Lung microvascular endothelial cell (primary cell): ENCODE measurements at places on chromosomes 6 and 20. TPM values are rescaled to one million over a fixed set of nuclear protein-coding genes. Genes with fewer than 3 reads are reported as not detected.

GRCh38 chr6:159982731-159983506, 14.0 kb downstream of the IGF2R start:
- DNase-seq: peak; percentile 29

- no peak for DNase-seq
Observed at GRCh38 chr6:20948556-20948955, 414.3 kb downstream of the CDKAL1 start.

- no peak for DNase-seq
Observed at GRCh38 chr6:50236164-50236563, 186.4 kb upstream of the DEFB112 start.

The COL9A3 gene
- total RNA-seq: 0.44 and 0.99 TPM in 2 replicates

- no peak for DNase-seq
Observed at GRCh38 chr6:40719671-40720374, 132.7 kb upstream of the LRFN2 start.

The APOM gene
- 0.22 and 0.40 TPM in 2 replicates for total RNA-seq

DNA sequence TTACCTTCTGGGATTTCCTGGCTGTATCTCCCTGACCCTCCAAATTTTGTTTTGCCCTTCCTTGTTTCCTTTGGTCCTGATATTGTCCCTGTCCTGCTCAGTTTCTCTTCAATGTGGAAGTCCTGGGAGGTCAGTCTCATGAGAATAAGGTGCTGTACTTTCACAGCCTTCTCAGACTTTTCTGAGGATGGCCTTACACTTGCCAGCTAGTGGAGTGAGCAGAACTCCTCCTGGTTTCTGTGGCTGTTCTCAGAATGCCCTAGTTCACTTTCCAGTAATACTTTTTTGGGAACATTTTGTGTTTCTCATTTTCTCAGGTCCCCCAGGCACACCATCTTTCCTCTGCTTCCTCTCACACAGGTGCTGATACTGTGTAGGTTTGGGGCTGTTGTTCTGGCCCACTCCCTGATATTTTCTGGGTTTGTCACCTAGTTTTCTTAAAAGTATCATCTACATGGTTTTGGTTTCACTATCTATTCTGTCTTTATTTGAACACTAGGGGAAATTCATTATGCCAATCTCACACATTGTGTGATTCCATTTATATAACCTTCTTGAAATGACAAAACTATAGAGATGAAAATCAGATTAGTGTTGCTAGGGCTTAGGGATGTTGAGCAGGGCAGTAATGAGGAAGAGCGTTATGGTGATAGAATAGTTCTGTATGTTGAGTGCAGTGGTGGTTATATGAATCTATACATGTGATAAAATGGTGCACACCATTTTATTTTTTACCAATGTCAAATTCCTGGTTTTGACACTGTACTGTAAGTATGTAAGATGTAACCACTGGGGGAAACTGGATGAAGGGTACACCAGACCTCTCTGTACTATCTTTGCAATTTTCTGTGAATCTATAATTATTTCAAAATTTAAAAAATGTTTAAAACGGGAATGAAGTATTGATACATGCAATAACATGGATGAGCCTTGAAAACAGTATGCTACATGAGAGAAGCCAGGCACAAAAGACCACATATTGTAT, 27.2 kb upstream of the BRPF3 start:
- no peak for DNase-seq

DNA sequence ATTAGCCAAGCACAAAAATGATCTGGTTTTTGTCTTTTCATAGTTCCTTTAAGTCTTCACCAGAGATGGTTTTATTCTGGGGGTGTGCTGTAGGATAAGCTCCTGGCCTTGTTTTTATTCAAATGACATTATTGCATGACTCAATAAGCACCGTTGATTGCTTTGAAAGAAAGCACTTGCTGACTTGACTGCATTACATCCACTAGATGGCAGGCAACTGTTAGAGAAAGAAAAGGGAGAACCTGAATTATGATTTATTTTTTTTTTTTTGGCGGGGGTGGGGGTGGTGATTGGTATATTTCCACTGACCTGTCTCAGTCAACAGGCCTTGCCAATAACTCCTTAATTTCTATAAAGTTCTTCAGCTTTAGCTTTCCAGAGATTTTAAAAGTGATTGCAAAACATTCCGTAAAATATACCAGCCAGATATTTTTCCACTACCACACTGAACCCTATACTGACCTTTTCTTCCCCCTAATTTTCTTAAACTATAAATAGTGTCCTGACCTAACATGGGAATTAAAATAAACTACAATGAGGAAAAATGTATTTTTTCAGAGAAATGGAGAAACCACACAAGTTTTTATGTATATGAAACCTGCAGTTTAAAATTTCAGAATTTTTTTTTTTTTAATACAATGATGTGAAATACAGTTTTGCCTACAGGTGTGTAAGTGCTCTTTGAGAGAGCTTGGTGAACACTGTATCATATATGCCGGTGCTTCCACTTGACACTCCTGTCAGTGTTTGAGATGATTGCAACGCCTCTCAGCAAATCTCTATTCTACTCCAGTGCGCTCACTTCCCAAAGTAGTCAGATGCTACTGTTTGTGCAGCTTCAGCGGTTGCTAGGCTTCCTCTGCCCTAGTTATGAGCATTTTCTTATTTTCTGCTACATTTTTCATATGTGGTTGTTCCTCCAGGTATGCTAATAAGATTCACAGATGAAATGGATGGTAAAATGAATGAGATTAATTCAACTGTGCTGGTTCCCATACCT, 274.3 kb downstream of the CD109 start:
- peak; percentile 77 for DNase-seq

- peak; percentile 66 for DNase-seq
Observed at GRCh38 chr20:17612287-17612991, 42.6 kb downstream of the DSTN start.

GRCh38 chr6:41878961-41879405, 16.2 kb downstream of the USP49 start:
- no peak for DNase-seq

GRCh38 chr6:165487950-165488349, 175.1 kb downstream of the PDE10A start:
- DNase-seq: no peak

DNA sequence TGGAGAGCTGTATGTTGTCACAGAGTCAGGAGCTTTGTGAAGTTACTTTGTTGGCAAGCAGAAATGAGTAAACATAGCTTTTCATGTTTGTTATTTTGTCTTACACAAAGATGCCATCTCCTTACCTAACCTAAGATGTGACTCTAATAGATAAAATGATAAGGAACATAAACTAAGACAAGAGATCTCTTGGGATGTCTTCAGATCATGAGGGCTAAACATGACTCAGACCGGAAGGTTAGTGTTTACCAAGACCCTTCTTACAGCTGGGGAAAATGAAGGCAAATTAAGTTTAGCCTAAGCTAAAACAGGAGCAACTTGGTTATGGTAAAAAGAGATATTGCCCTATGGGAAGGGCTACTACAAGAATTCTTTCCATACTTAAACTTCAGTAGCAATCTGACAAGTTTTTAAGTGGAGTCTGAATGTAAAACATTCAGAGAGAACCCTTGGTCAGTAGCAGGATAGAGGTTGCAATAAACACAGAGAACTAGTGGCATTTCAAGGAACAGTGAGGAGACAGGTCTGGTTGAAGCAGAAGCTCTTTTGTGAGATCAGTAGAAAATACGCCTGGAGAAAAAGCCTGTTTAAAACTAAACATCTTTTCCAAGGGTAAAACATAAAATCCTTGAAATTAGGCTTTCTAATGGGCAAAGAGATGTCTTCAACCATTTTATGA, 29.9 kb downstream of the SGK1 start:
- no peak for DNase-seq

- DNase-seq: no peak
Observed at GRCh38 chr6:79684876-79685275, 53.7 kb downstream of the SH3BGRL2 start.

The FBXO30 gene
- 8.3 and 9.9 TPM in 2 replicates for total RNA-seq

GRCh38 chr6:36730424-36731380, 33.1 kb downstream of the RAB44 start:
- no peak for DNase-seq

DNA sequence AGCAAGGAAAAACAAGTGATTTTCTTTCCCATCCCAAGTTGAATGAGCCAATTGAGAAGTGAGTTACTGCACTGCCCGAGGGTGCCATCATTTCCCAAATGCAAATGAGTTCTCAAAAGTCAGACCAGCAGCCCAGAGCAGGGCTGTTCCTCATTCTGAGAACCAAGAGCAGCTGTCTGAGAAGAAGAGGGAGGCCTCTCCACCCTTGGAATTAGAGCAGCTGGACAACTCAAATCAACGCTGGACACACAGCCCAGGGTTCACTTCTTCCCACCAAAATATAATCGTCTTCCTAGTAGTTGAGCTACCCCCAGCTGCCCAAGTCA, 4.6 kb upstream of the PREX1 start:
- DNase-seq: no peak

DNA sequence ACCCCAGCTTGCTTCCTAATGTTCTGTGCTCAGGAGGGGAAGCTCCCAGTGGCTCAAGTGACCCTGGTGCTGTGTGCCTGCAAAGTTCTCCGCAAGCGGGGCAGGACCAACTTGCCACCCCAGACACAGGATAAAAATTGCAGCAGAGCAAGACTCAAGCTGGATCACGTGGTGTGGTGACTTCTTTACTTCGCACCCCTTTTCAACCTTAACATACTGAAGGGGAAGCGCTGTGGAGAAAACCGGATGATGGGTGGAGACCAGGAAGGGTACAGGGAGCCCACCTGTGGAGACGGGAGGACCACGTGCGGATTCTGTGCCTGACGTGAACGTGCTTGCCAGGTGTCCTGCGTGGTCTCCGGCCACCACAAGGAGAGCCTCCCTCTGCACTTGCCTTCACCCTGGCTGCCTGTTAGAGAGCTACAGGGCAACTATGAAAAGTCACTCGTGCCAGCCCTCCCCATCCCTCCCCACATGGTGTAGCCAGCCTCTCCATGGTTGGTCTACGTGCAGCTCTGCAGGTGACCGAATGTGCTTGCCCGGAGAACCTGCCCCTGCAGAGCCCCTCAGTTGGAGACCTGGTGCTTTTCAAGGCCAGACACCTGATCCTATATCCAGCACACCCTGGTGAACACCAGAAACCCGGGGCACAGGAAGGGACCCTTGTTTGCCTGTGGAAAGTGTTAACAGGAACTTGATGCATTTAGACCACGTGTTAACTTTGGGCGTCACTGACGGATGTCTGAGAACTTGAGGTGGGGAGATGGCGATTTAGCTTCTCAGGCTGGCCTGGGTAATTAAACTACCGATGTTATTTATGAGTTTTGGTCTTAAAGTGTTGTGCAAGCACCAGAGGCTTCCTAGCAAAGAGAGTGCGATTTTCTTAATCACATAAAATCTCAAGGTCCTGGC, 23.9 kb upstream of the DACT2 start:
- no peak for DNase-seq

The CGAS gene
- total RNA-seq: 0.60 and 1.5 TPM in 2 replicates

DNA sequence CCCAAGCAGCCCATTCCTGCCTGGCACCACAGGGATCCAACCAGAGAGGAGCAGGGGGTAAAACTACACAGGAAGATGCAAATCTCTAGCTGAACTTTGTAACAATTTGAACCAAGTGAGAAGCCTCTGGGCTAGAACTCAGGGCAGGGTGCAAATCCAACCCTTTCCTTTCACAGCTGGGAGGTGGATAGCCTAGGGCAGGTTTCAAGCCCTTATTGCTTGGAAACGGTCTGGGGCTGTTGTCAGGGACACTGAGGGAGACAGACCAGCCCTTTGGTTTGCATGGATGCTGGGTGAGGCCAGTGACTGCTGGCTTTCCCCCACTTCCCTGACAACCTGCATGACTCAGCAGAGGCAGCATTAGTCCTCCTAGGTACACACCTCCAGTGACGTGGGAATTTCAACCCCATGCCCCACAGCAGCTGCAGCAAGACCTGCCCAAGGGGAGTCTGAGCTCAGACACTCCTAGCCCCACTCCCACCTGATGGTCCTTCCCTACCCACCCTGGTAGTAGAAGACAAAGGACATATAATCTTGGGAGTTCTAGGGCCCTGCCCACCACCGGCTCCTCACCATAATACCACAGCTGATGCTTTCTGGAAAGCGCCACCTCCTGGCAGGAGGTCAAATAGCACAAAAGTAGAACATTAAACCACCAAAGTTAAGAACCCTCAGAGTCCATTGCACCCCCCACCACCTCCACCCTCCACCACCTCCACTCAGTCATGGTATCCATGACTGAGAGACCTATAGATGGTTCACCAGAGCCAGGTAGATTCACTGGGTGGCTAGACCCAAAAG, 797.7 kb upstream of the MAN1A1 start:
- no peak for DNase-seq

- DNase-seq: peak; percentile 74
Observed at GRCh38 chr6:16683641-16684194, 77.5 kb downstream of the ATXN1 start.

- DNase-seq: no peak
Observed at GRCh38 chr6:92460133-92460532, 959.2 kb downstream of the EPHA7 start.

- DNase-seq: no peak
Observed at GRCh38 chr6:139482287-139482686, 107.8 kb upstream of the CITED2 start.

- DNase-seq: no peak
Observed at GRCh38 chr20:45975686-45976085, 3.7 kb upstream of the ZNF335 start.

DNA sequence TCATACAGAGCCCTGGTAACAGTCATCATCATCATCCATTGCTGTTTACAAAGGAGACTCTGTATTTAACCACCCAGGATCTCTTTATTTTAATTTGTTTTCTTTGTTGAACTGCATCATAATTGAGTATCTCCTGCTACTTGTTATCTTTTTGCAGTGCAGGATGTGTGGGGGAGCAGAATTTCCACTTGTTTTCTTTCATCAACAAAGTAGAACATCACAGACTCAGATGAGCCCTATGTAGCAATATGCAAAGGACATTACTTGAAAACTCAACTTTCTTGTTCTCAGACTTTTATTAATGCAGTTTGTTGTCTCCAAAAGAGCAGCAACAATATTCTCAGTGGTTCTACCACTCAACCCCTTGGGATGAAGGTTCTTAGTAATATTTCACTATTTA, 38.7 kb upstream of the IPCEF1 start:
- DNase-seq: peak; percentile 26

The SAMD5 gene
- total RNA-seq: 0.40 and 0.87 TPM in 2 replicates

DNA sequence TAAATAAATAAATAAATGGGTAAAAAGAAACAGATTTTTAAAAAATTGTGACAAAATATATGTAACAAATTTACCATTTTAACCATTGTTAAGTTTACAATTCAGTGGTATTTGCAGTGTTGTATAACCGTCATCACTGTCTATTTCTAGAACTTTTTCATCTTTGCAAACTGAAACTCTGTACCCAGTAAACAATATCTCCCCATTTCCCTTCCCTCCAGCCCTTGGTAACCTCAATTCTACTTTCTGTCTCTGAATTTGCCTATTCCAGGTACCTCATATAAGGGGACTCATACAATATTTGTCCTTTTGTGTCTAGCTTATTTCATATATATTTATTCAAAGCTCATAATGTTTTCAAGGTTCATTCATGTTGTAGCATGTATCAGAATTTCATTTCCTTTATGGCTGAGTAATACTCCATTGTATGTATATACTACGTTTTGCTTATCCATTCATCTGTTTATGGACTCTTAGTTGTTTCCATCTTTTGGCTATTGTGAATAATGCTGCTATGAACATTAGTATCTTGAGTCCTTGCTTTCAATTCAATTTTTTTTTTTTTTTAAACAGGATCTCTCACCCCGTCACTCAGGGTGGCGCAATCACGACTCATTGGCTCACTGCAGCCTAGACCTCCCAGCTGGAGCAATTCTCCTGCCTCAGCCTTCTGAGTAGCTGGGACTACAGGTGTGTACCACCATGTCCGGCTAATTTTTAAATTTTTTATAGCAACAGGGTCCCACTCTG, 8.9 kb downstream of the MANBAL start:
- DNase-seq: peak; percentile 11

- DNase-seq: no peak
Observed at GRCh38 chr6:21181866-21182265, 411.7 kb upstream of the SOX4 start.
